Activated CD4-positive, alpha-beta T cell treated with anti-CD3 and anti-CD28 coated beads, Interleukin-2, amount 10 ng/mL, durations not matched to agents 7 days and 5 days (primary cell): ENCODE measurements at places on chromosomes 13 and 19. TPM values are rescaled to one million over a fixed set of nuclear protein-coding genes. Genes with fewer than 3 reads are reported as not detected.

GRCh38 chr19:31819837-31820236 lies 470.6 kb upstream of the TSHZ3 start:
- no peak overlapping the region for H3K4me3 ChIP-seq
- no peaks in the 10 kb centered on the region for H3K4me1 ChIP-seq
- H3K27ac ChIP-seq = no peak overlapping the region
- DNase-seq = no peak

The FXYD7 gene
- total RNA-seq = 5.0 TPM

- H3K27ac ChIP-seq = no peak overlapping the region
- no peak for DNase-seq
- H3K27me3 ChIP-seq = no peaks in the 10 kb centered on the region
- H3K36me3 ChIP-seq = no peaks in the 10 kb centered on the region
Observed at GRCh38 chr19:18763674-18764590, 27.2 kb downstream of the COMP start.

The GNA15 gene
- 23.6 TPM for total RNA-seq

The ZNF534 gene
- total RNA-seq = not detected

The C19orf85 gene
- total RNA-seq = not detected

The NPHS1 gene
- total RNA-seq = not detected

The SAFB gene
- total RNA-seq = 131 TPM

- no peak for DNase-seq
- no peaks in the 10 kb centered on the region for H3K36me3 ChIP-seq
- no peaks in the 10 kb centered on the region for H3K4me1 ChIP-seq
- H3K27ac ChIP-seq = no peak overlapping the region
Observed at GRCh38 chr19:5880604-5881078, 10.3 kb upstream of the FUT5 start.

DNA sequence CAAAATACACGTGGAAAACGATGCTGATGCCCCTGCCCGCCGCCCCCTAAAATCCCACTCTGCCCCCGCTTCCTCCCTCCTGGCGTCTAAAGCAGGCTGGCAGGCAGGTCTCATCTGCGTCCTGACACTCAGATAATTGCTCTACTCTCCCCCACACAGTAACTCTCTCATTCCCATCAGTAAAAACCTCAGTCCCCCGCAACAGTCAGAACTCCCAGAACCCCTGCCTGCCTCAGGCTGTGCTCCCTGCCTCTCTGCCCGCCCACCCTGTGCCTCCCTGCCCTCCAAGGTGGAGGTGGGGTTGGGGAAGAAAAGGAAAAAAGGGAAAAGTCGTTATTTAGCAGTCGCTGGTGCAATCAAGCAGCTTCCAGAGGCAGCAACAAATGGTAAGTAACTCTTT lies 473.7 kb downstream of the EFNB2 start:
- peak overlapping the region; percentile 50 for H3K27ac ChIP-seq
- no peak for DNase-seq
- no peaks in the 10 kb centered on the region for H3K4me1 ChIP-seq

- no peaks in the 10 kb centered on the region for H3K4me1 ChIP-seq
- no peak for DNase-seq
- H3K4me3 ChIP-seq = no peak overlapping the region
- H3K27me3 ChIP-seq = peaks cover 2% of the 10 kb centered on the region
- no peaks in the 10 kb centered on the region for H3K36me3 ChIP-seq
Observed at GRCh38 chr13:109336730-109337129, 449.7 kb downstream of the IRS2 start.

- H3K27me3 ChIP-seq = peaks cover 19% of the 10 kb centered on the region
- peak overlapping the region; percentile 70 for H3K27ac ChIP-seq
- no peak for DNase-seq
Observed at GRCh38 chr19:7679771-7680605, 645 bp upstream of the TRAPPC5 start.

The GATAD2A gene
- total RNA-seq = 135 TPM

- H3K27me3 ChIP-seq = peaks cover 8% of the 10 kb centered on the region
- no peak for DNase-seq
- H3K27ac ChIP-seq = no peak overlapping the region
- no peak overlapping the region for H3K4me3 ChIP-seq
- peaks cover 25% of the 10 kb centered on the region for H3K36me3 ChIP-seq
Observed at GRCh38 chr19:35883882-35884281, 15.5 kb downstream of the APLP1 start.

- peak overlapping the region; percentile 77 for H3K4me3 ChIP-seq
- peak overlapping the region; percentile 72 for H3K27ac ChIP-seq
- no peaks in the 10 kb centered on the region for H3K27me3 ChIP-seq
- H3K4me1 ChIP-seq = peaks cover 5% of the 10 kb centered on the region
- H3K36me3 ChIP-seq = no peaks in the 10 kb centered on the region
Observed at GRCh38 chr13:113393563-113394338, 29.8 kb upstream of the GRTP1 start.

GRCh38 chr13:99617474-99618255 lies 116.4 kb downstream of the TM9SF2 start:
- H3K27me3 ChIP-seq = no peaks in the 10 kb centered on the region
- H3K27ac ChIP-seq = no peak overlapping the region
- DNase-seq = peak; percentile 42
- H3K36me3 ChIP-seq = no peaks in the 10 kb centered on the region

DNA sequence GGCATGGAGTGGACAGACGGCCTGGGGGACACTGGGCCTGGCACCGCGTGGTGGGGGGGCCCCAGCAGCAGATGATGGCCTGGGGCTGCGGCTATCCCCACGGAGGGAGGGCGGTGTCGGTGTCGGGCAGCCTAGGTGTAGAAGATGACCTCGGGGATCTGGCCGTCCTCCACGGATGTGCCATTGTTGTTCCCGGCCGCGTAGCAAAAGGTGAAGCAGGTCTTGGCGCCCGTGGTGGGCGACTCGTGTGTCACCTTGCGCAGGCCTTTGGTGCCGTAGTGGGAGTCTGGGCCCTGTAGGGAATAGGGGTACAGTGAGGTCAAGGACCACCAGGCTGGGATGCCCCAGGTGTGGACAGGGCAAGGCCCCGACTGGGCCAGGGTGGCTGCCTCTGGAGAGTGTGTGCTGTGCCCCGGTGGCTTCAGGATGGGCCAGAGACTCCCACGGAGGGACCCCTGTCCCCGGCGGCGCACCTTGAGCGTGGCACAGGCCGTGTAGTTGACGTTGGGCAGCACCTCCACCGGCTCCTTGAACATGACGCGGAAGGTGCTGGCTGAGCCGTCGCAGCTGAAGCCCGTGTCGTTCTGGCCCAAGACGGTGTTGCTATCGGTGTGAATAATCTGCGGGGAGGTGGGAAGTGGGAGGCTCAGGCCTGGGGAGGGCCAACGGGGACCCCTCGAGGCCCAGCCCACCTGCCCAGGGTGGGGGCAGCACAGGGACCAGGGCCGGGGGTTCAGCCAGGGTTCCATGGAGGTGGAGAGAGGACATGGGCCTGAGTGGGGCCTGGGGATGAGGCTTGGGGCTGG lies 29.0 kb downstream of the BTBD2 start:
- DNase-seq = no peak
- H3K27ac ChIP-seq = no peak overlapping the region
- no peaks in the 10 kb centered on the region for H3K27me3 ChIP-seq
- H3K4me1 ChIP-seq = no peaks in the 10 kb centered on the region
- H3K4me3 ChIP-seq = no peak overlapping the region

DNA sequence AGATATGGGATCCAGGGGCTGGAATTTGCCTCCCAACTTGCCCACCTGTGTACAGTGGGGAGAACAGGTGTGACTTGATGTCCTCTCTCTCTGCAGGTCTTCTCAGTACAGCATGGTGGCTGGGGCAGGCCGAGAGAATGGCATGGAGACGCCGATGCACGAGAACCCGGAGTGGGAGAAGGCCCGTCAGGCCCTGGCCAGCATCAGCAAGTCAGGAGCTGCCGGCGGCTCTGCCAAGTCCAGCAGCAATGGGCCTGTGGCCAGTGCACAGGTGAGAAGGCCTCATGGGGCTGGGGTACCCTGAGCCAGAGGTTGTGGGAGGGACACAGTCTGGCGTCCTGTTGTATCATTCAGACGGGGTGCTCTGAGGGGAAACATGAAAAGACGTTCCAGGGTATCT lies 3.0 kb downstream of the LENG8 start:
- DNase-seq = no peak
- peaks cover 36% of the 10 kb centered on the region for H3K4me1 ChIP-seq
- H3K27ac ChIP-seq = no peak overlapping the region
- H3K4me3 ChIP-seq = peak overlapping the region; percentile 95
- H3K27me3 ChIP-seq = no peaks in the 10 kb centered on the region
- H3K36me3 ChIP-seq = peaks cover 50% of the 10 kb centered on the region

DNA sequence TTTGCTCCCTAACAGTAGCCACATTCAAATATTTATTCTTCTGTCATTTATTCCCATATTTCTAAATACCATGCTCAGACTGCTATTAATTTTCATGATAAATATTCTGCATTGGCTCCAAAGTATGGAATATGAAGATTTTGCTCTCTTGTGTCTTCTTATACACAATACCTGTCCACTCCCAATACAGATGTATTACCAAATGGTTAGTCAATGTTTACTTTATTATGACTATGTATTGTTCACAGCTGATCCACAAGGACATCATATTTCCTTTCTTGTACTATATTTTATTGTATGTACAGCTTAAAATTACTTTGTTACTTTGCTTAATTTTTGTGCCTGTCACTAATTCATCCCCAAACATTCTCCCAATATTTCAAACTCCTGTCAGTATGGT lies 322.3 kb downstream of the OXGR1 start:
- H3K4me3 ChIP-seq = no peak overlapping the region
- H3K36me3 ChIP-seq = no peaks in the 10 kb centered on the region
- H3K27ac ChIP-seq = no peak overlapping the region
- H3K4me1 ChIP-seq = no peaks in the 10 kb centered on the region
- DNase-seq = no peak
- no peaks in the 10 kb centered on the region for H3K27me3 ChIP-seq

DNA sequence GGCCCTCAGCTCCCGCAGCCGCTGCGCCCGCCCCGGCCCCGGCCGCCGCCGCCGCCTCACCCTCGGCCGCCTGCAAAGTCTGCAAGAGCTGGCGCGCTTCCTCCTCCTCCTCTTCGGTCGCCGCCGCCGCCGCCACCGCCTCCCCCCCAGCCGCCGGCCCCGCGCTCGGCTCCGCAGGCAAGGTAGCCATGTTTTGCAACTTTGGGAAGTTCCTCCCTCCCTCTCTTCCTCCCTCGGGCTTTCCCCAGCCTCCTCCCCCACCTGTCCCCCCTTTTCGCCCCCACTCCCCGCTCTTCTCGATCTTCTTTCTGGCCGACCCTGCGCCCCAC lies 433 bp downstream of the SIX5 start:
- H3K27me3 ChIP-seq = peaks cover 16% of the 10 kb centered on the region
- H3K27ac ChIP-seq = peak overlapping the region; percentile 41

The SIGLEC11 gene
- not detected for total RNA-seq

- H3K27ac ChIP-seq = no peak overlapping the region
- no peaks in the 10 kb centered on the region for H3K4me1 ChIP-seq
- no peaks in the 10 kb centered on the region for H3K36me3 ChIP-seq
- DNase-seq = no peak
- H3K4me3 ChIP-seq = no peak overlapping the region
Observed at GRCh38 chr13:92849381-92849780, 377.2 kb upstream of the GPC6 start.

DNA sequence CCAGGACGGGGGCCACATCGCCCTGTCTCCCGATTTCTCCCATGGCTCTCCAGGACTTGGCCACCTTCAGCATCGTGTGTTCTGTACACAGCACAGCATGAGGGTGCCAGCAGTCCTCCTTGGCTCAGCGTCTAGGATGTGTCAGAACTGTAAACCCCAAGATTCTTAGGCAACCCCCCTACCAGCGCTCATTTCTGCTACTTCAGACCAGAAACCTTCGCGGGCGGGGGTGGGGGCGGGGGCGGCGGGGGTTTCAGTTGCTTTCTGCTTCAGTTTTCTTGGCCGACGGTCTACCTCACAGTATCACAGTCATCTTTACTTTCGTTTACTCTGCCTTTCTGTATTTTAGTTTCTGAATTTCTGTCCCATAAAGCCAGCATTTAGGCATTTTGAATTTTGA lies 82.4 kb downstream of the GGACT start:
- H3K4me1 ChIP-seq = peaks cover 15% of the 10 kb centered on the region
- H3K27me3 ChIP-seq = peaks cover 2% of the 10 kb centered on the region
- H3K36me3 ChIP-seq = no peaks in the 10 kb centered on the region
- H3K4me3 ChIP-seq = peak overlapping the region; percentile 52
- DNase-seq = no peak

The INSL3 gene
- total RNA-seq = 7.4 TPM

GRCh38 chr13:32893176-32893575 lies 123.0 kb upstream of the KL start:
- no peaks in the 10 kb centered on the region for H3K4me1 ChIP-seq
- no peak for DNase-seq
- peaks cover 12% of the 10 kb centered on the region for H3K27me3 ChIP-seq
- H3K4me3 ChIP-seq = no peak overlapping the region
- no peak overlapping the region for H3K27ac ChIP-seq

DNA sequence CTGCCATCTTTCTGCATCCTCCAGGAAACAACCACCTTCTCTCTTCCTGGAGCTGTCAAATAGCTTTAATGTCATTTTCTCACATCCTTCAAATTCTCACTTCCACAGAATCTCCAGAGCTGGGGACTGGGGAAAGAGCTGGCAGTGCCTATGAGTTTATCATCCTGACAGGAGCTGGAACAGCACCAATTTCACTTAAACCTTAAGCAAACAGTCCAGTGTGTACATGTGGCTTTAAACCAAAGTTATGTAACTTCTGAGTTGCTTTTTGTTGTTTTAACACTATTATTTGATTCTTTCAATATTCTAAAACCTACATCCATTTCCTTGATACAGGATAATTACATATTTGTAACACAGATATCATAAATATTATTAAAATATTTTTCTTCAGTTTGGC lies 331.5 kb upstream of the ARGLU1 start:
- no peaks in the 10 kb centered on the region for H3K36me3 ChIP-seq
- H3K4me3 ChIP-seq = no peak overlapping the region
- no peak overlapping the region for H3K27ac ChIP-seq
- no peaks in the 10 kb centered on the region for H3K4me1 ChIP-seq
- no peaks in the 10 kb centered on the region for H3K27me3 ChIP-seq

DNA sequence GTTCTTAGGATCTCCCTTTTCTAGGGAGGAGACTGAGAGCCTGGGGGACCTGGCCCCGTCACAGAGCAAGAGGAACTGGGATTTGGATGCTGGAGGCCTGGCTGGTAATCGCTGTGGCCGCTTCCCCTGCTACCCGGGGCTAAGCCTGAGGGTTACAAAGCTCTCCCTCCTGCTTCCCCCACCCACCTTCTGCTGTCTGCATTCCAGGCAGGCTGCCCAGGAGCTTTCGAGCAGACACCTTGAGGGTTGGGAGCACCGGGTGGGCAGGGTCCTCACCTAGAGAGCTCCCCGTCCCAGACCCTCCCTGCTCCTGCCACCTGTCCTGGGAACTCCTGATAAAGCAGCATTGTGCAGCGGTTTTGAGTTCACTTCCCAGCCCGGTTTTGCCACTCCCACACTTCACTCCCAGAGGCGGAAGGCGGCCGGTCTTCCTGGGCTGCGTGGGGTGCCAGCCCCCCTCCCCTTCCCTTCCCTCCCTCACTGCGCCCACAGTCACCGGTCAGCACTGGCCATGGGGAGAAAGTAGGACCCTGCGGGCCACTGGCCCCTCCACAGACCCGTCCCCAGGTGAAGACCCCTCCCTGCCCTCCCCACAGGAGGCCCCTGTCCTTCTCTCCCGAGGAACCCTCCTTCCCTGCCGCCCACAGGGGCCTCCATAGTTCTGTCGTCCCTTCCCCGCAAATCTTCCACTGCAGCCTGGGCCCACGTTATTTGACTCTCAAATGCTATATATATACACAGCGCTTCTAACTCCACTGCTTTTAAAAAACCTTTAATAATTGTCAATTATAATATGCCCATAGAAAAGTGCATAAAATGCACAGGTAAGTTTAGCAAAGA lies 8.1 kb downstream of the PAK4 start:
- no peak for DNase-seq
- H3K4me1 ChIP-seq = peaks cover 16% of the 10 kb centered on the region
- H3K27me3 ChIP-seq = no peaks in the 10 kb centered on the region
- H3K27ac ChIP-seq = no peak overlapping the region
- H3K4me3 ChIP-seq = no peak overlapping the region
